Activated naive CD4-positive, alpha-beta T cell (primary cell): ENCODE measurements at places on chromosomes 3 and 15.

DNA sequence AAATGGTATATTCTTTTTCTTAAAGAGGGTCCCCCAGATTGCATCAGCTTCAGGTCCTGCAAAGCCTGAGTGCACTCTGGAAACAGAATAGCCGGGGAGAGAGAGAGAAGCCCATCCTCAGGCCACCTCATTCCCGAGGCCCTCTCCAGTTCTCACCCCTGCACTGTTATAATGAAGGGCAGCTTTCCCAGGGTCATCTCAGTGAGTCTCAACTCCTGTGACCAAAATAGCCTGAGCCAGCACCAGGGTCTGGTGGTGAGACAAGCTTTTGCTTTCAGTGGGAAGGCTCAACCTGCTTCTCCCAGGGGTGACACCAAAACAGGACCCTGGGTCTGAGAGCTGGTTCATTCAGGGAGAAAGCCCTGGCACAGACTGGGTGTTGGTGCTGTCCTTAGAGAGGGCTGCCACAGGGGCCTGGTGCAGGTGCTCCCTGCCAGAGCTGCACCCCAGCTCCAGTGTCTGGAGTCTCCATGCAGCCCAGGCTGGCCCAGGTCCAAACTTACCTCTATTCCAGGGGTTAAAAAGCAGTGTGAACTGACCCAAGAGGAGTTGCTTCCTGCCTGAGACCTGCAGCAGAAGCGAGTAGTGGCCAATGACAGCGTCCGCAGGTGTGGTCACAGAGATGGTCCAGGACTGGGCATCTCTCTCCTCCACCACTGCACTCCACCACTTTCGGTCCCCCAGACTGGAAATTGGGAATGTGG, 6.1 kb downstream of the EPB42 start:
- DNase-seq: no peak

- no peak for DNase-seq
Measured at GRCh38 chr3:171306631-171307030, 153.6 kb downstream of the TNIK start.

DNA sequence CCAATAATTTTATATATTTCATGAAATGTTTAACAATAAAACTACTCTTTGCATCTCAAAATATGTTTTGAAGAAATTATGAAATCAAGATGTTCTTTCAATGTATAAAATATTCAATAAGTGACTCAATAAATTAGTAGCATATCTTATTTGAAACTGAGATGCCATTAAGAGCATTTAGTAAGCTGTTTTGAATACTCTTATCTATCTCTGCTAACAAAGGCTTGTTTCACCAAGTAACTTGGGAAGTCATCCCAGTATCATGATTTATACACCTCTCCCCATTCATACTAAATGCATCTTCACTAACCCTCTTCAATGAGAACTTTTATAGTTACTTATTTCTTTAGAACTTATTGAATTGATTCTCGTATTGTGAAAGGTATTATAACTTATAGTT, 43.1 kb downstream of the TNIK start:
- DNase-seq: no peak

GRCh38 chr15:76181705-76182107, 121.9 kb downstream of the TMEM266 start:
- DNase-seq: no peak

- no peak for DNase-seq
Measured at GRCh38 chr3:30302027-30302426, 304.4 kb upstream of the TGFBR2 start.

GRCh38 chr3:105277656-105278055, 89.1 kb upstream of the ALCAM start:
- DNase-seq: no peak

DNA sequence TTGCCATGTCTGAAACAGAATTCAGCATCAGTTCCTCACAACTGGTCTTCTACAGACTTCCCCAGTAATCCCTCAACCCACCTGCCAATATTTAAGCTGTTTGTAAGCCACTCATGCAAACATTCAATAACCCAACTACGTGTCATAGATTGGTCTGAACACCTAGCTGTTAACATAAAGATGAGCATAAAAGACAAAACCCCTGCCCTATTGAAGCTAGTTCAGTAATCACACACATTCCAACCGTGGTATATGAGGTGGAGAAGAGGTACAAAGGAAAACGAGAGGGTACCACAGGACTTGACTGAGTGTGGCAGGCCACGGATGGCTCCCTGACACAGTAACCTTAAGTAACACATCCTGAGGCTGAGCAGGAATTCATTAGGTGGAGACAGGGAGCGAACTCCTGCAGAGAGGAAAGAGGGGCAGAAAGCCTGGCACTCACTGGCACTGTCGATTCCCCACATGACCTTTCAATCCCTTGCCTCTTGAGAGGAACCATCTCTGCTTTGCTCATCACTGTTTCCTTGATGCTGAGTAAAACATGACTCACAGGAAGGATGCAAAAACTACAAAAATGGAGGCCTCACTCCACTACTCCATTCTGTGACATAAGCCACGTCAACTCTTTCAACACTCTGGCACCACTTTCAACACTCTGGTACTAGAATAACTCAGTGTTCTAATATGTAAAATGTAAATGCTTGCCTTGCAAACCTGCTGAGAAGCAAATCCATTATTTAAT, 31.3 kb downstream of the RPN1 start:
- no peak for DNase-seq

- no peak for DNase-seq
Measured at GRCh38 chr3:186502966-186503712, 41.0 kb downstream of the CRYGS start.

DNA sequence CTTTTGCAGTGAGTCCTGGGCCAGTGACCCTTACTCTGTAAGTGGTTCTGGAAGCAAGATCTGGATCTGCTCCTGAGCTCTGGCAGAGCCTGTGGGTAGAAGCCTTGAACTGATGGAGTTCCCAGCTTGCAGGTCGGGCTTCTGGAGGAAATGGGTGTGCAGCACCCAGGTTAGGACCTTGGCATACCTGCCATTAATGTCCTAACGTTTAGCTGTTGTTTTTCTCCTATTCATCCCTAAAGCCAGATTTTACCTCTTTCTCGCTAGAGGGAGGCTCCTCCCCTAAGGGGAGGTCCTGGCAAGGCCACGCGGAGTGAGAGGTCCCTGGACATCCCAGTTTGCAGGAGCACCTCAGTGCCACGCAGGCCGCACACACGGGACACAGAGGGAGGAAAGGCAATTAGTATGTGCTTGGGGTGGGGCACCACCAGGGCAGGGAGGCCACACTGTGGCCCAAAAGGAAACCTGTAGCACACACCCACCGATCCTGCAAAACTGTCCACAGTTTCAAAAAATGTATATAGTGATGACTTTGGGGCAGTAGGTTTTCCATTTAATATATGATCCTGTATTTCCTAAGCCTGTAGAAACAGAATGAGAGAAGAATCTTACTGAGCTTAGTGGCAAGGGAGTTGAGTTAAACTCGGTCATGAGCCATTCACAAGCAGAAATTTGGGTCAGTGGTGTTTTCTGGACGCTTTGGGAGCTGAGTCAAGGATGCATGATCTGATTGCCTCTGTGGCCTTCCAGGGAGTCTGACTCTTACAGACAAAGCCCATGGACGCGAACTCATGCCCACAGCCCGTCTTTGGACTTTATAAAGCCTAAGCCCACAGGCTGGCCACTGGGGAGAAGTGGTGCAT, 148.7 kb downstream of the LRRK1 start:
- no peak for DNase-seq

GRCh38 chr15:31206386-31207181, 105.1 kb upstream of the TRPM1 start:
- DNase-seq: no peak

DNA sequence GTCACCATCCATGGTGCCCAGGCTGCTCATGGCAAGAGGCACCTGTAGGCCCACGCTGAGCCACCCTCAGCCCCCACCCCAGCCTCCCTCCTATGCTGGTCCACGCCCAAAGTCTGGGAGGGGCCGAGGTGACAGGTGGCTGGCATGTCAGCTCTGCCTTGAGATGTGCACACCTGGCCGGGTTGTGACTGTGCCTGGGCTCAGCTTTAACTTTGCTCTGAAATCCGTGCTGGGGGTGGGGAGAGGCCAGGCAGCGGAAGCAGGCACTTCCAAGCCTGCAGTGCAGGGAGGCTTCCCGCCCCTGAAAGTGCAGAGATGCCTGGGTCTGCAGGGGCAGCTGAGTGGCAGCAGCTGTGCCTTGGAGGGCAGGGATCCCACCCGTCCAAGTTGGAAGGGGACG, 1124.8 kb downstream of the SI start:
- no peak for DNase-seq

- DNase-seq: no peak
Measured at GRCh38 chr15:66459818-66460615, 37.5 kb downstream of the SNAPC5 start.

- no peak for DNase-seq
Measured at GRCh38 chr3:159945930-159946329, 42.7 kb upstream of the IL12A start.

DNA sequence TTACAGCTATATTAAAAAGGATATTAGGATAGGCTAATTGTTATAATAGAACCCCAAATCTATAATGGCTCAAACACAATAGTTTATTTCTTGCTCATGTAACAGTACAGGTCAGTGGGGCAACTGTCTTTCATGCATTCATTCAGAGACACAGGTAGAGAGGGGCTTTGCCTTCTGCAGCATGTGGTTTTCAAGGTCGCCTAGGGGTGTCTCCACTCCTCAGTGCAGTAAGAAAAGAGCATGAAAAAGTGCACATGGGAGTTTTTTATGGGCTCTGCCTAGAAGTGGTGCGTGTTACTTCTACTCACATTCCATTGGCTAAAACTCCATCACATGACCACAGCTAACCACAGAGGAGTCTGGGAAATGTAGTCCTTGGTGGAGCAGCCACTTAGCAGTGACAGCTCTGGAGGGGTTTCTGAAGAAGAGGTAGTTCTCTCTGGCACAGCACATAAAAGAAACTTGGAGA, 1.8 kb downstream of the ZBTB38 start:
- no peak for DNase-seq

GRCh38 chr3:63656786-63657185, 4.3 kb downstream of the SNTN start:
- DNase-seq: no peak

GRCh38 chr3:13193320-13194284, 120.4 kb upstream of the IQSEC1 start:
- DNase-seq: no peak

GRCh38 chr3:97579365-97579764, 185.2 kb upstream of the ARL6 start:
- no peak for DNase-seq

DNA sequence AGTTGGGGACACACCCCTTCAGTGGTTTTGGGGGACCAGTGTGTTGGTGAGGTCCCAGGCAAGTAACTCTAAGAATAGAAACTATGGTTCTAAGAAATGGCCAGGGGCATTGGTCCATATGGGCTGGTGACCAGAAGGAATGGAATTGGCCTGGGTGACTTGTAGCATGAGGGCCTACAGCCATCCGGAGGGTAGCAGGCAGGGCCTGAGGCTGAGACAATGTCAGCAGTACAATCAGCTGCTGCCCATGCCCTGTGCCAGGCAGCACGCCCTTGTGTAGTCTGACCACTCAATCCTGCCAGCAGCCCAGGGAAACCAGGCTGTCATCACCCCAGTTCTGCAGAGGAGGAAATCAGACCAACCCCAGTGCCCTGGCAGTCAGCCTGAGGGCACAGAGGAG, 100.6 kb downstream of the DNAJB8 start:
- no peak for DNase-seq

GRCh38 chr15:44738340-44738984, 2.1 kb downstream of the TRIM69 start:
- no peak for DNase-seq

DNA sequence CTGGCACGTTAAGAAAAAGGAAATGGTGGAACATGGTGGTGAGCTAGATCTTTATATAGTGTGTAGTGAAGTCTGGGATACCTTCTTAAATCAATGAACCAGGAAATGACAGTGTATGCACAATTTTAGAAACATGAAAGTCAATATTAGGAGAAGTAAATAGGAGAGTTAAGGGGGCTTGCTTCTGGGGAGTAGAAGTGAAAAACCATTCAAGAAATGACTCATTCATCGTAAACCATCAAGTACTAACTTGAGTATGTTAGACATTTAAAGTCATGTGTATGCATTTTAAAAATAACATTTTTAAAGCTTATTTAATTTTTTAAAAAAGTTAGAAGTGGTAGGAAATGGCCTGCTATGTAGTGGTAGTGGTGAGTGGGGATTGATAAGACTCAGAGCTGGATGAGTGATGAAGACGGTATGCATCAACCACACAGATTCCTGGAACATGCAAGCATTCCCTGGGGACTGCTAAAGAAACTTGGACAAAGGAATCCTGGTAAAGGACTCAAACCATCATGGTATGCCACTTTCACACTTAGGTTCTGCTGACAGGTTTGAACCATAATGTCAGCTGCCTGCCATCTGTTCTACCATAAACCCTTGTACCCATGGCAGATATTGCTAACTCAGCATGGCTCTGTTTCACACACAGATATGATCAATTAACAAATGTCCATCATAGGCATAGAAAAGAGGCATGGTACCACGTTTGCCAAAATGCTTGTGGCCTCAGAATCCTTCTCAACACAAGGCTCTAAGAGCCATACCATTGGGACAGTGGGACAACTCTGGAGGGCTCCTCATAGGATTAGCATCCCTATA, 28.9 kb upstream of the MITF start:
- no peak for DNase-seq

- DNase-seq: no peak
Measured at GRCh38 chr3:3015185-3016089, 94.7 kb downstream of the IL5RA start.

- no peak for DNase-seq
Measured at GRCh38 chr15:88630141-88630721, 8.6 kb upstream of the ISG20 start.

GRCh38 chr15:85837011-85837433, 42.3 kb upstream of the KLHL25 start:
- DNase-seq: no peak

DNA sequence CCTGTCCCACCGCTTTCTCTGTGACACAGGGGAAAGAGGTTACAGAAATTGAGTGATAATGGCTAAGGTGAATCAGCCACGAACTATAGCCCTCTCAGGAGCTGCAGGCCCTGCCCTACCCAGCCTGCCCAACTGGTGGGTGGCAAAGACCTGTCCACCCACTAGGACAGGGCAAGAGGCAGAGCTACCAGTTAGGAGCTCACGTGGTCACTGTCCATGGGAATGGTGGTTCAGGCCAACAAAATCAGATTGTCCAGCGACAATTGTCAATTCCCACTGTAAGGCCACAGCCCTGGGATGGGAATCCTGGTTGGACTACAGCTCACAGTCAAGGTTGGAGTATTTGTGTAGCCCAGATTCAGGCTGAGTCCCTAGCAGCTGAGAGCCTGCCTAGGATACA, 75.0 kb downstream of the PPCDC start:
- DNase-seq: no peak

DNA sequence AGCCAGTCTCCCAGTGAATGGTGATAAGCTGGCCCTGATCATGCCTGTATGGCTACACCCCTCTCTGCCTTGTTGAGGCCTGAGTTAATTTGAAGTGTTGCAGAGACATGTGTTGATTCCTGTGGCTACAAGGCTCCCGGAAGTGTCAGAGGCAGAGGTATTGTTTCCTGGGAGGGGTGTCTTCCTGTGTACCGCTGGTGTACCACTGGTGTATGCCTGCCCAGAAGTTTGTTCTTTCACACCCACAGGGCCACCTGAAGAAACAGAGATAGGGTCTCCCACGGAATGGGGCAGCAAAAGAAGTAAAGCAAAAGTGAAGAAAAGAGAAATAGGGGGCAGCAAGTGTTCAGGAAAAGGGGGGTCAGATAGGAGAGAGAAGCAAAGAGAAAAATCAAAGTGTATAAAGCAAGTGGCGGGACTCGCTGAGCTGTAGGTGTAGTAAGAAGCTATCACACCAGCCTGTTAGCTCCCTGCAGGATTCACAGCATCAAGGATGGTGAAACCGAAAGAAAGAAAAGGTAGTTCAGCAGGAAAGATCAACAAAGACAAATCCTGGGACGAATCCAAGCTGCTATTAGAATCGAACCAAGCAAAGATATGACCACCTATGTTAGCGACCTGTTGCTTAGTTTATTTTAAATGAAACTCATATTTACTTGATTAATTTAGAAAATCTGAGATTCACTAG, 36.6 kb upstream of the CD47 start:
- peak; percentile 2 for DNase-seq
